ENCODE measurements at places on chromosomes 2 and 18.
A peak's percentile ranks its signal among the peaks of the same experiment; 100 is the strongest.

- DNase-seq = no peak
Measured at GRCh38 chr2:205056151-205056561, 510.9 kb downstream of the PARD3B start.

GRCh38 chr2:86072271-86072858 is 33.3 kb downstream of the POLR1A start:
- DNase-seq = no peak

- DNase-seq = no peak
Measured at GRCh38 chr2:106566050-106566449, 78.9 kb downstream of the CD8B2 start.

DNA sequence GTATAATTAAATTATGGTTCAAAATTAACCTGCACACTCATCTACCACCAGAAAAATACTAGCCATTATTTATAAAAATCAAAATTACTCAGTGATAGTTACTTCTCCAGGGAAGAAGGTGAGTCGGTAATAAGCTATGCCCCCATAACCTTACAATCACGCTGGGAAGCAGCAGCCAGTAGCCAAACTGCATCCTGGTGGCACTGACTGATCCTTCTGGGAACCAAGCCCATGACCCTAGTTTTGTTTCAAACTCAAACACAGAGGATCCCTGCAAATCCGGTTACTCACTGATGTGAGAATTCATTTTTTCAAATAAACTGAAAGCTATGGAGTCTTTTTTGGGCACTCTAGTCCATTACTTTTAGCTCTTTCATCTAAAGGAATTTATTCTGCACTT is 88.2 kb upstream of the VWC2L start:
- DNase-seq = no peak

DNA sequence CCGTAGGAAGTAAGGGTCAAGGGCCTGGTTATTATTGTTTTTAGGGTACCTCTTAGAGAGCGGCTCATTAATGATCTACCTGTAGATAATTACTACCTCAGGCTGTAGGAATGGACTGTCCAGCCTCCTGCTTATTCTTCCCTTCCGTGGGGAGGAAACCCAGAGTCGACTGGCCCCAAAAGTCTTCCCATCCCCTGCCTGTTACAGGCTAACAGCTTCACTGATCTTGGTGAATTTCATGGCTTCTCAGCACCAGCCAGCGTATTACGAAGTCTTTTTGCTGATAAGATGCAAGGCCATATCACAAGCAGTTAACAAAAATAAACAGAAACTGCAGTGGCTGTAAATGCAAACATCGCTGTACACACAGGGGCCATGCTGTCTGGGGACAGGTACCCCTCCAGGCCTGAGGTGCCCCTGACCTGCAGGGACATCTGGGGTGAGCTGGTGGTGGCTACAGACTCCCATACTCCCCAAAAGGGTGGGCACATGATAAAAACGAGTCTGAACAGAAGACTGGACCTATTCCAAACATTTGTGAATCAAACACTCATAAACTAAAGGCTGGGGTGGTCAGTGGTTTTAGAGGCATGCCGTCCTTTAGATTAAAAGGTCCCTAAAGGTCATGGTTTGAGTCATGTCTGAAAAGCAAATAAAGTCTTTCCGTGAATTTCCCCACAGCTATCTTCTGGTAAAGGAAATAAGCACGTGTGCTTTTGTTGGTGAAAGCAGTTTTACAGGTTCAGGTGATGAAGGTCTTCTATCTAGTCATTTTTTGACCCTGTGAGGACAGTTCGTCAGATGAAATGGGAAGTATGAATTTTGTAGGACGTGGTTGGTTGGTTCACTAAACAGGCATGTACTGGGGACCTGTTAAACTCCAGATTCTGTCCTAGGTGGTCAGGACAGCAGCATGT is 36.7 kb downstream of the TTC39C start:
- no peak for DNase-seq

DNA sequence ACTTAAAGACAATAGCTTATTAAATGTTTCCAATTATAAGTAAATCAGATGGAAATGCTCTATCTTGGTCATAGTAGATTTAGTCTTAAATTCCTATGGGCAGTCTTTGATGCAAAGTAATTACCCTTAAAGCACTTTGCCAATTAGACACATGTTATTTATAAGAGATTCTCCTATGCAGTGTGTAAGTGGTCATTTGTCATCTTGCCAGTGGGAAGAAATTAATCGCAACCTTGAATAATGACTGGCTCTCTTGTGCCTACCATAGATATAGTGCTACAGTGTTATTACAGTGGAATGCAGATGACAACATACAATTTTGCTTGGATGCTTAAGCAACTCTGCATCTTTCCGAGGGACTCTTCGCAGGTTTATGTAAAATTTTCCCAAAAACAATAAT is 311.0 kb upstream of the THUMPD2 start:
- DNase-seq = no peak

DNA sequence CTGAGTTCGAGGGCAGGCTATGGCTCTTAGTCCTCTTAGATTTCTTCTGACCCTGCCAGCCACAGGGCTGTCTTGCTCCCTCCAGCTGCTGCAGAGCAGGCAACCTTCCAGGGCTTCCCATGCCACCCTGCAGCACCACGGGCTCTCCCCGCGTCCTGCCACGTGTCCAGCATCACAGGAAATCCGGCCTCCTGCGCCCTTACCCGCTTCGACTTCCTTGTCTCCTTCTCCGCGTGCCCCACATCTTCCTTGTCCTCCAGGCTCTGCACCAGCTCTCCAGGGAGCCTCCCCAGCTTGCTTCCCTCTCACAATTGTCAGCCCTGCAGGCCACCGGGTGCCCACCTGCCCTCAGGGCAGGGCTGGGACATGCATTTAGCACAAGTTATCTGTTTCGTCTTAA is 253.5 kb downstream of the DCDC2C start:
- DNase-seq = no peak

DNA sequence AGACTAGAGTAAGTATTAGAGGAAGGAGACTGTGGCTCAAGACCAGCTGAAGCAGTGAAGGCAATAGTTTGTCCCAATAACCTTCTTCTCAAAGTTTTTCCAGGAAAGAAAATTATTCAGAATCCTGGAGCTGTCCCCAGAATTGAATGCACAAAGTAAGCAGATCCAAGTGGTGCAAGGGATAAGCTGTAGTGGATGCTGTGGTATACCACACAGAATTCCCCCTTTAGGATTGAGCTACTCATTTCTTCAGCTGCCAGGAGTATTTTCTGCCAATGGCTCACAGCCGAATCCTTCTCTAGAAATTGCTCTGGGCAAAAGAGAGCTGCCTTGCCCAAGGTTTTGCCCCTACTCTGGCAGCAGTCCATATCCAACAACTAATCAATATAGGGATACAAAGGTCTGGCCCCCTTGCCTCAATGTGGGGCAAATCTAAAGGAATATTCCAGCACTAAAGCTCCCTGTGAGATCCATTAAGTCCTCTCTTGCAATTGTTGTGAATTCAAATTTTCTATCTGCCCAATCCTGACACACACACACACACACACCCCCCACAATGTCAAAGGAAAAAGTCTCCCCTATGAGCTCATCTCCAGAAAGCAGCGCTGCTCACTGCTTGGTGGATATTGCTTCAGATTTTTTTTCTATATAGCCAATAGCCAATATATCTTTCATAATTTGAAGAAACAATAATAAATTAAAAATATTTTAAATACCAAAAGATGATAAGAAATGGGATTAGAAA is 18.4 kb upstream of the TCF7L1 start:
- no peak for DNase-seq

- DNase-seq = no peak
Measured at GRCh38 chr2:156110890-156111289, 221.6 kb downstream of the NR4A2 start.

DNA sequence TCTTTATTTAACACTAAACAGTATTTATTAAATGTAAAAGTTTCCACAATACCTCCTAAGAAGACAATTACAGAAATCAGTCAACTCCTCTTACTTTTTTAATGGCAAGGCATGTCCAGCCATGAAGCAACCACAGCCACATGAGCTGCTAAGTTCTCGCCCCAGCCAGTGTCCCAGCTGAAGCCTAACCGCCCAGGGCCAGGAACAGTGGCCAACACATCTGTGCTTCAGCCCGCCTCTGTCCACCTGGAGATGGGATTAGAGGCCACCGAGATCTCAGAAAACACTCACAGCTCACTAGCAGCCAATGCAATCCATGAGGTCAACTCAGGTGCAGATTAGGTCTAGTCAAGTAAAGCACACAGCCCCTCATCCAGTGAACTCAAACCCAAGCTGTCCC is 40.2 kb downstream of the PID1 start:
- DNase-seq = no peak

GRCh38 chr2:111975053-111975552 is 76.7 kb downstream of the MERTK start:
- DNase-seq = no peak

DNA sequence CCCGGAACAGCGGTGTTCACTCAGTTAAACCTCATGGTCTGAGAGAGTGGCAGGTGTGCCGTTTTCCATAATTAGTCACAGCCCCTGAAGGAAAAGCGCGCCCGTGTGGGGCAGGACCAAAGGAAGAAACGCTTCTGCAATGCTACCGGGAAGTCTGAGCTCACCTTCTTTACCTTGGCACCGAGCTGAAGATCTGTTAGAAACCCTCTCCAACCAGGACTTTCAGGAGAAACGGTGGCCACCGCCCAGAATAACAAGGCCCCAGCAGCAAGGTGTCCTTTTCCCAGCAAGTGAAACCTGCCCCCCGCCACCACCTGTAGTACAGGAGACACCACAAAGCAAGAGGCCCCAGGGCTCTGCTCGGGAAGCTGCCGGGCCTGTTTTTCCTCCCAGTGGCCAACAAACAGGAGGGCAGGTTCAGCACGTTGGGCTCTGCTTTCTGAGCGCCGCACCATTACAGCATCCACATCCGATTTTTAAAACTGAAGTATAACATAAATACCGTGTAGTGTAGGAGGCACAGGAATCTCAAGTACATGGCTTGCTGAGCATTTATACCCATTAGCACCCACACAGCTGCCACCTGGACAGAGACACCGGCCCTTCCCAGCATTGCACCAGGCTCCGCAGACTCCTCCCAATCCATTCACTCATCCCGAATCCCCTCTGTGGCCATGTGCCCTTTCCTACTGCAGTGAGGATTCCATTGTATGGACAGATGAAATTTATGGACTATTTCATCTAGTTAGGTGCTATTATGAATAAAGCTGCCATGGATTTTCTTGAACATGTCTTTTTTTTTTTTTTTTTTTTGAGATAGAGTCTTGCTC is 121.8 kb upstream of the RIOK3 start:
- DNase-seq = no peak

GRCh38 chr2:172578054-172578453 is 22.2 kb downstream of the PDK1 start:
- DNase-seq = no peak

GRCh38 chr2:32611366-32611765 is 16.5 kb upstream of the TTC27 start:
- no peak for DNase-seq

GRCh38 chr2:228541789-228542188 is 360.3 kb upstream of the SPHKAP start:
- DNase-seq = no peak

DNA sequence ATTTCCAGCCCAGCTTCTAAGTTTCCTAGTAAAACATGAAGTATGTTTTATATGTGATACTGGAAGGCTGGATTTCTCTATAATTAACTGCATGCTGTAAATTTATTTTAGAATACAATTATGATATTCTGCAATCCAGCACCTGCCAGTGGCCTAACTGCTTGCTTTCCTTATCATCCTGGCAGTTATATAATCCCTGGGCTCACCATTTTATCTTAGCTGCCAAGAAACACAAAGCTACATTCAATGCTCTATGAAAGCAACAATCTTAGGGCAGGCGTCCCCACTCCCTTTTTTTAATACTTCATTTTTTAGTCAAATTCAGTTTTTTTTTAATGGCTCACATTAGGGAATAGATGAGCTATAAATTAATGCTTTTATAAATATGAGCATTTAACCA is 38.4 kb upstream of the UBXN4 start:
- no peak for DNase-seq

DNA sequence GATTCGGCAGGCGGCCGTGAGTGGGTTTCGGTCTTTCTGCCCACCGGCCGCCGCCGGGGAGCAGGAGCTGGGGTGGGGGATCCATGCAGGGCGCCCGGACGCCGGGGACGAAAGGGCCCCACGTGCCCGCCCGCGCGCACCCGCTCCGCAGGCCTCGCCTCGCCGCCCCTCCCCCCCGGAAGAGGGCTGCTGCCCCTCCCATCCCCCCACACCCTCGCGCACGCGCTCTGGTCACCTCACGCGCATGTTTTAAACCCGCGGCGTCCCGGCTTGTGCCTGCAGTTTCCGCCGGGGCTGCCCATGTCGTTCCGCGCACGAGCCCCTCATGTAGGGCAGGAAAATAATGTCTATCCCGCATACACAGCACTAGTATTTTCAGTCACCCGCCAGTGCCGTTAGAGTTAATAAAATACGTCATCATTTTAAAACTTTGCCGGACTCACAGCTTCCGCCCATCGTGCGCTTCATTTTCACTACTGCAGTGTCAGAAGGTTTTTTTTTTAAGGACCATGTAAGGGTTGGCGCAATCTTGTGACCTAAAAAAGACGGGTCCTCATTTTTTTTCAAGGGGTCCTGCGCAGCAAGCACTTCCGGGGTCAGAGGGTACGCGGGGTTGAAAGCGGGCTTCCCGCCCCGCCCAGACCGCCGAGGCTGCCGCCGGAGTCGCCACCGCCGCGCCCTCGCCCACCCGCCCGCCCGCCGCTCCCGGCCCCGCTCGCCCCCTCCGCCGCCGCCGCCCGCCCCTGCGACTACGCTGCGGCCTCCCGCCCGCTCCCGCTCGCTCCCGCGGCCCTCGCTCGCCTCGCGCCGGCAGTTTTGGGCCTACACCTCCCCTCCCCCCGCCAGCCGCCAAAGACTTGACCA is at the start of gene PCBP1:
TSS of gene PCBP1 (plus strand) at position 640 of the 864 bp plus-strand sequence. CDS start 267 bp downstream, outside the sequence.
- peak; percentile 93 for DNase-seq

DNA sequence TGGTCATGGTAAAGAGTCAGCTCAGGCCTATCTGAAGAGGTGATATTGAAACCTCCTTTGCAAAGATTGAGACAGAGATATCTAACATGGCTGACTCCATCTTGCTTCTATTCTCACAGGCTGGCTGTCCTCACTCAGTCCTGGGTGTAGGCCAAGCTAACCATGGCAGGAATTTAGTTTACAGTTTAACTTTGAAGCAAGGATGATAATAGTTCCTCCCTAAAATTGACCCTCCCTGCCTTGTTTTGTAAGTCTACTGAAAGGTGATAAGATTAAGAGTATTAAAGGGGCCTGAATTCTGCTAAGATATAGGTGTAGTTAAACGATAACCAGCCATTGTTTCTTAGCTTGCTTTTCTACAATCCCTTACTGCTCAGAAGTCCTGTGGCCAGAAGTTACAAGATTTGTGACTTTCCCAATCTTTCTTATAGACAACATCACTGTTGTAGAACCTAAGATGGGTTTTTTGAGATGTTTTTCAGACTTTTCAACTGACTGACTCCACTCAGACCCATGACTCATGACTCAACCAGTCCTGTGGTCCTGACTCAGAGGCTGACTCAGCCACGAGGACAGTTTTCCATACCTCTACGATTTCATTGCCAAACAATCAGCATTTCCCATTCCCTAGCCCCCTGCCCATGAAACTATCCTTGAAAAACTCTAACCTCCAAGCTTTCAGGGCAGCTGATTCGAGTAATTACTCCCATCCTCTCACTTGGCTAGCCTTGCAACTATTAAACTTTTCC is 195.7 kb upstream of the SESTD1 start:
- no peak for DNase-seq

GRCh38 chr2:156340804-156341451 is 8.4 kb upstream of the NR4A2 start:
- no peak for DNase-seq
